ENCODE measurements at places on chromosomes 16 and 17. TPM values are rescaled to one million over a fixed set of nuclear protein-coding genes. Genes with fewer than 3 reads are reported as not detected.

Gene PGS1
- 26.4 TPM for total RNA-seq

Gene KRTAP4-1
- 0.10 TPM for total RNA-seq

Gene GEMIN4
- 56.6 TPM for total RNA-seq

Gene ZNHIT3
- total RNA-seq: 87.0 TPM

Gene TP53TG3C
- total RNA-seq: 0.24 TPM

Gene VAT1
- total RNA-seq: 244 TPM

Measured in A549 treated with Hydrocortisone at 1 μM for 4 hours (cell line).